ENCODE measurements at places on chromosomes 11 and 22. TPM values are rescaled to one million over a fixed set of nuclear protein-coding genes. Genes with fewer than 3 reads are reported as not detected.

Gene HBB
- polyA plus RNA-seq, result not detected

Gene ABCC8
- not detected for polyA plus RNA-seq

Gene XKR3
- polyA plus RNA-seq, result not detected

Gene DTX4
- 0.50 TPM for polyA plus RNA-seq

Gene TRIM49
- not detected for polyA plus RNA-seq

Gene CXCR5
- not detected for polyA plus RNA-seq

Gene SPI1
- not detected for polyA plus RNA-seq

Gene TMEM191C
- polyA plus RNA-seq, result 2.9 TPM

Gene PPP1CA
- polyA plus RNA-seq, result 149 TPM

Gene ZNF70
- 0.93 TPM for polyA plus RNA-seq

Gene RAPSN
- polyA plus RNA-seq, result 0.15 TPM

Gene FGF19
- polyA plus RNA-seq, result 0.16 TPM

Gene GLYAT
- polyA plus RNA-seq, result not detected

Gene LDHA
- polyA plus RNA-seq, result 1,112 TPM

Gene HTR3B
- polyA plus RNA-seq, result 0.09 TPM

Gene P2RX6
- 0.20 TPM for polyA plus RNA-seq

Gene INPP5J
- 1.1 TPM for polyA plus RNA-seq

Gene AGBL2
- 5.7 TPM for polyA plus RNA-seq

Gene SMC1B
- polyA plus RNA-seq, result not detected

Measured in HepG2 (cell line).